ENCODE measurements at places on chromosomes 16 and 17.

DNA sequence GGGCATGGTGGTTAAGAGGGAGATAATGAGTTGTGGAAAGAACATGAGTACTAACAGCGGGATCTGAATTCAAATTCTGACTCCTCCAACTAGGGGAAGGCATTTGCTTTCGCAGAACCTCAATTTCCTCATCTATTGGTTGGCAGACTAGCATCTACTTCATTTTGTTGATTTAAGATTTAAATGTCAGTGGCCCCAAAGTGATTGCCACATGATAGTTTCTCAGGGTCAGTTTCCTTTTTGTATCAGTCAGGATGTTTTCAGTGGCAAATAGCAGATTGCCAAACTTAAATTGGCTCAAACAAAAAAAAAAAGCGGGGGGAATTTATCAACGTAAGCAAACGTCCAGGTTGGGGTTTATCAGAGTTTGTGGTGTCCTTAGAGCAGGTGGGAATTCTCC lies 25.1 kb upstream of the NOS2 start:
- no peak for DNase-seq

DNA sequence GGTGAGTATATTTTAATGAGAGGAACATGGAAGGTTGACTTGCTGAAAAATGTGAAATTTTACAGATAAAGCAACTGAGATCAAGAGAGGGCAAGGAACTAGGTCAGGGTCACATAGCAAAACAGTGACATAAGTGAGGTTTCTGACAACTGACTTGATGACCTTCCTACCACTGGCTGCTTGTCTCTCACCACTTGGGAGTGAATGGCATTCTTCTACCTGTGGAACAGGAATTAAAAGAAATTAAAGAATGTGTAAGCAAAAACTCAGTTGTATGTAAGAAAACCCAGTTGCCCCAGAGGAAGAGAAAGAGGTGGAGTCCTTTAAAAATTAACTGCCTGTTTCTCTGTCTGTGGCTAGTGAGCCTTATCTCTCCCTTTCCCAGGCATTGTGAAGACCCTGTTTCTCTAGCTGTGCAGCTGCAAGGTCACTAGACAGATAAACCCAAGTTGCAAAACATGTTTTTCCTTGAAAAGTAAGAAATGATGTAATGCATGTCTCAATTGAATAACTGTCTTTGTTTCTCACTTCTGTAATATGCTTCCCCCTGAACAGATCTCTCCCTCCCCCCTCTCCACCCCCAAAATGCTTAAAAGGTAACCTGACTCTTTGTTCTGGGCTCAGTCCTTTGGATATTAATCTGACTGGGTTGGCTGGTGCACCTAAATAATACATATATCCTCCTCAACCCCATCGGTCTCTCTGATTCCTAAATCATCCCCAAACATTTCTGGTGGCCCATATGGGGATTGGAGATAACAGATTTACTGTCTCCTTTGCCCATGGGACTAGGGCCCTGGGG lies 23.4 kb downstream of the ACSM1 start:
- DNase-seq, result no peak

- no peak for DNase-seq
Observed at GRCh38 chr16:87918338-87918737, 18.0 kb downstream of the CA5A start.

DNA sequence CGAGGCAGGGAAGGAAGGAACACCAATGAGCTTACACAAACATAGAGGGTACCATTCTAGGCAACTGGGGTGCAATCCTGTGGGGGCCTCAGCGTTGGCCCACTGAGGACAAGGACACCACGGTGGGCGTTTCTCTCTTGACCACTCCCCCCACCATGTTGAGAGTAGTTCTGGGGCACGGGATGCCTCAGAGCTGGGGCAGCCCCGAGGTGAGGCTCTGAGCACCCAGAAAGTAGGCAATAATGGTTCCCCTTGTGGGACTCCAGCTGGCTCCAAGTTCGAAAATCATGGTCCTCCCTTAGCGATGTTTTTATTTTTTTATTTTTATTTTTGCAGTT lies 5.1 kb downstream of the PRSS21 start:
- no peak for DNase-seq

- DNase-seq, result no peak
Observed at GRCh38 chr17:66915204-66915611, 49.3 kb upstream of the CACNG4 start.

- DNase-seq, result no peak
Observed at GRCh38 chr16:19008245-19009169, 24.8 kb downstream of the TMC7 start.

- no peak for DNase-seq
Observed at GRCh38 chr17:44804302-44805089, 25.6 kb downstream of the GJC1 start.

DNA sequence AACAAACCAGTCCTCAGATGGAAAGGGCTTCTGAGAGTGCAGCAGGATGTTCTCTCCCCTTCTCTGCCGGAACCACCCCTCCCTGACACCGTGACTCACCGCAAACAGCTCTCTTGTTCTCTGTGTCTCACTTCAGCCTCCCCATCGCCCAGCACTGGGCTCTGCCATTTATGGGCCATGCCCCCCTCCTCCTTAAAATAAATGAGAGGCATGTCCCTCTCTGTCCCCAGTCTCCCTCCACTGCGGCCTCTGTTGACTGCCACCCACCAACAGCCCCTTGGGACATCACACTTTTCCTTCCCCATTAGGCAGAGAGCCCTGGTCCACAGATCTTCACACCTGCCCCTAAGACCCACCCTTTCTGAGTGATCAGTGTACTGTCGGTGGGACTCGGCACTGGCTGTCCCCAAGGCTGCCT lies 6.3 kb downstream of the CCDC102A start:
- DNase-seq, result no peak

DNA sequence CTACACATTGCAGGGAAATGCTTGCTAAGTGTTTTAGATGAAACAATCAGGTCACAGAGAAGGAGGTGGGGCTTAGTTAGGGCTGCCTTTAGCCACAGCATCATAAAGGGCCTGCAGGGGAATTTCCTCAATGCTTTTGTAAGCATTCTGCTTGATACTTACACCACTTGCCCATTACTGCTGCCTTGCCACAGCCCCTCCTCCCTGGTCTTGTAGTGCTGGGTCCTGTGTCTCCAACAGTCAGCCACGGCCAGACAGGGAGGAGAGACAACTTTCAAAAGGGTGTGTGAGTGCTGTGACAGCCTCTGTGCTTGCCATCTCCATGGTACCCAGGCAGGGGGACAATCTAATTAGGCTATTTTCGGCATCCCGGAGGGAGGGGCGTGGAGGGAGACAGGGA lies 111.2 kb downstream of the SHISA9 start:
- no peak for DNase-seq

DNA sequence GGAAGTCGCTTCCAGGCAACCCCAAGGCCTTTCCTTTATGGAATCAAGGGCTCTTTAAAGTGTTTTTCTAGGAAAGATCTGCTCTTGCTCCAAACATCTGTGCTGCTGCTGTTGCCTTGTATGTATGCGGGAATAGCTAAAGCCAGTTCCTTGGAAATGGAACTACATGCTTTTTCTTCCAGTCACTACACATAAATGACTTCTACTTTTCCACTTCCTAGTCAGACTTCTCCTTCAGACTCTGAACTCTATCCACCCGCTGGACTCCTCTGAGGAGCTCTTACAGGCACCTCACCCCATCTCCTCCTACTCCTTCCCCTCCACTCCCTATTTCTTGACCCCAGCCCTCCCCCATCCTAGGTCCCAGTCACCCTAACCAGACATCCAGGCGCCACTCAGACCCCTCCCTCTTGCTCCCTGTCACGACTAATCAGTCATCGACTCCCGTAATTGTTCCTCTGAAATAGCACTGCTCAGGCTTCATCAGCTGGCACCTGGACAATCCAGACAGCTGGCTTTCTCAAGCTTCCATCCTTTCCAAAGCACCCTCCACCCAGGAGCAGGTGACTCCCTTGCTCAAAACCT lies 15.0 kb upstream of the PEMT start:
- no peak for DNase-seq

GRCh38 chr17:16991349-16992009 lies 19.6 kb upstream of the TNFRSF13B start:
- DNase-seq, result no peak

GRCh38 chr17:51640108-51640622 lies 379.8 kb downstream of the UTP18 start:
- DNase-seq, result no peak

GRCh38 chr16:26697807-26698206 lies 368.9 kb upstream of the C16orf82 start:
- no peak for DNase-seq

GRCh38 chr16:67278773-67279295 lies 498 bp upstream of the PLEKHG4 start:
- no peak for DNase-seq

DNA sequence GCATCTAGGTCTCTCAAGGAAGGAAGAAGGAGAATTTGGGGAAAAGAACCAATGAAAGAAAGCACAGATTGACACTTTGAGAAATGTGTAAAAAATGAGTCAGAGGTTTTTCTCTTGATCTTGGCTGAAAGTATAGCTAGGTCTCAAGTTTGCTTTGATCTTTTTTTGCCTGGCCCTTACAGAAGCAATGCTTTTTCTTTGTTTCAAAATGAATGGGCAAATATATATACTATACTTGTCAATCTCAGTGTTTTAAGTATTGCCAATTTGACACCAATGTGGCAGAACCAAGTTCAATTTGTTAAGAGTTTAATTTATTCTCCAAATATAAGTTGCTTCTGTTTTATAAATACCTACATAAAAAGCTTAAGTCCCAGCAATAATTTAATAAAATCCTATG lies 119.6 kb downstream of the PPM1E start:
- no peak for DNase-seq

- DNase-seq, result no peak
Observed at GRCh38 chr17:42111871-42112551, 503 bp downstream of the DHX58 start.

DNA sequence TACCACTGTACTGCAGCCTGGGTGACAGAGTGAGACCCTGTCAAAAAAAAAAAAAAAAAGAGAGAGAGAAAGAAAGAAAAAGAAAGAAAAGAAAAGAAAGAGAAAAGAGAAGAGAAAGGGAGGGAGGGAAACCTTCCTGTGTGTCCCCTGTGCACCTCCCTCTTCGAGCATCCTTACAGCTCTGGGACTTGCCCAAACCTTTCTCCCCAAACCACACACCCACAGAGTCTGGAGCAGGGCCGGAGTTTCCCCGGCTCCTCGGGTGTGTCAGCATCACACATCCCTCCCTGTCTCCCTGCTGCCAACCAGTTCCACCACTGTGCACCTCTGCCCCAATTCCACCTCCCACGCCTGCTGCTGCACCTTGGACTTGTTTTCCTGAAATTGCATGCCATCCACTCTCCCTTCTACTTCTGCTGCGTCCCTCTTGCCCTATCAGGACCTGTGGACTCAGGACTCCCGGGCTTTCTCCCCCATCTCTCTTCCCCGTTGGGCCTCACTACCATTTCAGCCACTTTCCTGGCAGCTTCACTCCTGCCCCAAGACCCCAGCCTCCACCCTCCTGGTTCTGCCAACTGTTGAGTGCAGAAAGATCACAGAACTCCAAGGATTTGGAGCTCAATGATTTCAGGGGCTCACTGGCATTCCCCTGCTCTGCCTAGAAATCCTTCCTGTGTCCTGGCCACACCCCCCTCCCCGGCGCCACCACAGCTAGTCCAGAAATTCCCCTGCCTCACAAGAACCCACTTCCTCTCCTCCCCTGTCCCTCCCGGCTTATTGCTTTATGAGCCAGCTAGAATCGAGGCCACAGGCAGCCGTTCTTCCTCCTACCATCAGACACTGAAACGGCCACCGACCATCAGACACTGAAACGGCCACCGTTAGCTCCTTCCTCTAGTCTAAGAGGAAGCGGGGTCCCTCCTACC lies 3.7 kb upstream of the CDK3 start:
- no peak for DNase-seq

DNA sequence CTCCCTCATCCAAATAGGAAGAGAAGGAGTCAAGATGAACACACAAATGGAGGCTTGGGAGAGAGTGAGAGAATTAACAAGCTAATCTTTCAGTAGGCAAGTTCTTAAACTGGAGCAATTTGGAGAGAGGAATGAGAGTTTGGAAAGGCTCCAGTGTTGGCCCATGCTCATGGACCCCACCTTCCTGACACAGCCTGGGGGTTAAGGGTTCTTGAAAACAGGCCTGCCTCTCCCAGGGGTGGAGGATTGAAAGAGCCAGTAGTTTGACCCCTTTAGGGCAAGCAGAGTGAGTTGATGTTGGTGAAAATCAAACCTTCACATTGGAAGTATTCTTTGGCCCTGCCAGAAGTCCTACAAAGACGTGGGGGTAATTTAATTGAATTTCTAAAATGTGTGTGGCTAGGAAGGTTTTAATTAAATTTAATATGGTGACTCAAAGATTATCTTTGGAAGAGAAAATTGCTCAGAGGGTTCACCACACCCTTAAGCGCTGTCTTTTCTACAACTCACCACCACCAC lies 5.8 kb downstream of the HOXB3 start:
- no peak for DNase-seq

DNA sequence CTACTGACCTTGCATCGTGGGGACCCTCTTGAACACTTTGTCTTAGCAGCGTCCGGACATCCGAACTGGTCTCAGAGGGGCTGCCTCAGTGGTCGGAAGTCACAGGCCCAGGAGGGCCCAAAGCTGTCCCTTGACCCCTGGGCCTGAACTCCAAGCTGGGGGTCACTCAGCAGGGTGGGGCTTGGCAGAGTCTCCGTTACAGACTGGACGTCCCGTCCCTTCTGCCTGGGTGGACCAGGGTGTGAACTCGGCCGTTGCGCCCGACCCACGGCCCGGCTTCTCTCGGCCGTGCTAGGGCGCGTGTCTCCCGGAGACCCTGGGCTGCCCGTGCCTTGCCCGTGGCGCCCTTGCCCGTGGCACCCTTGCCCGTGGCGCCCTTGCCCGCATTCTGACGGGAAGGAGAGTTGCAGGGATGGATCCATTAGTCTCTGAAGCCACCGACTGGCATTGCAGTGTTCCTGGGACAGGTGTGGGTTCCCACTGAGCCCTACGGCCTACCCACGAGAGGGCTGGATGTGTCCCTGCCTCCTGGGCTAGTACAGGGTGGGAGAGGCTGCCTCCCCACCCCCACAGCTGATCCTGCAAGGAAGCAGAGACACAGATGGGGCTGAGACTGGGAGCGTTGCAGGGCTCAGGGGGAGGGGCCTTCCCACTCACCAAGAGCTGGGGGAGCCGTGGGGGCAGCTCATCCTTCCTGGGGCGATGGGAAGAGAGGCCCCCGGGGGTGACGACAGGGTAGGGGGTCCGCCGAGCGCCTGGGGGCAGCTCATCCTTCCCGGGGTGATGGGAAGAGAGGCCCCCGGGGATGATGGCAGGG lies 4.9 kb downstream of the CACNA1H start:
- DNase-seq, result no peak

DNA sequence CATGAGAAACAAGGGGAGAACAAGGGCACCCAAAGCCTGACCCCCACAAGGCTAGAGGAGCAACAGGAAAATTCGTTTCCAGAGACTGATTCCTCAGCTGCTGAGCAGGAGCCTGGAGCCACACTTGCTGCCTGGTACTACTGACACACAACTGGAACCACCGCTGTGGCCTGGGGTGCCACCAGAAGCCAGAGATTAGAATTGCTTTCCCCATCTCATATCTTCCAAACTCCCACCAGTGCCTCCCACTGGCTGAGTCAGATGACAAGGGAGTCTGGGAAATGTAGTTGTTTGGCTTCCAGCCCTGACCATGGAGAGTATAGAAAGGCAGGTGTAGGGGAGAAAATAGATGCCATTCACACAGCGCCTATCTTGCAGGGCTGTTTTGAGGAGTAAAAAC lies 4.1 kb upstream of the TMEM11 start:
- DNase-seq, result no peak

- DNase-seq, result no peak
Observed at GRCh38 chr16:56203052-56203451, 11.8 kb downstream of the GNAO1 start.

GRCh38 chr16:2250652-2251295 lies 613 bp downstream of the ECI1 start:
- DNase-seq, result no peak

- DNase-seq, result no peak
Observed at GRCh38 chr16:88983771-88984687, 7.0 kb upstream of the CBFA2T3 start.

GRCh38 chr16:57736419-57737351 lies 1.1 kb downstream of the KATNB1 start:
- no peak for DNase-seq

Measured in NCI-H187 treated with DMSO at 0.1 percent for 48 hours (cell line).